ENCODE measurements at places on chromosomes 5 and 9.

- no peak for DNase-seq
Observed at GRCh38 chr9:7921545-7922197, 122.1 kb upstream of the DMAC1 start.

GRCh38 chr9:97924386-97924785 lies 2.1 kb upstream of the TRMO start:
- no peak for DNase-seq

DNA sequence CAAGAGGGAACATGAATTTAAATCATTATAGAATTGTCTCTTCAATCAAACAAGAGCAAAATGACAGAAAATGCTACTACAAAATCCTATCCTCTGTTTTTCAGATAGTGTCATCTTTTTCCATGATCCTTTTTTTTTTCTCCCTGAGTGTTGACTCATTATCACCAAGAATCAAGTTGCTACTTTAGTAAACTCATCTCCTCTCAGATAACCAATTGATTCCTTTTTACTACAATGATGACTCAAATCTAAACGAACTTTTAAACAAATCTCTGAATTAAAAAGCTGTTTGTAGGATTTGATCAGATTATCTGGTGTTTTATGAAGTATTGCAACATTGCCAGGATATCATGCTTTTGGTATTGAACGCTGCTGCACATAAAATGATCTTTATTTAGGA lies 23.9 kb upstream of the IL7R start:
- no peak for DNase-seq

GRCh38 chr5:123776761-123777160 lies 264.8 kb downstream of the CSNK1G3 start:
- no peak for DNase-seq

DNA sequence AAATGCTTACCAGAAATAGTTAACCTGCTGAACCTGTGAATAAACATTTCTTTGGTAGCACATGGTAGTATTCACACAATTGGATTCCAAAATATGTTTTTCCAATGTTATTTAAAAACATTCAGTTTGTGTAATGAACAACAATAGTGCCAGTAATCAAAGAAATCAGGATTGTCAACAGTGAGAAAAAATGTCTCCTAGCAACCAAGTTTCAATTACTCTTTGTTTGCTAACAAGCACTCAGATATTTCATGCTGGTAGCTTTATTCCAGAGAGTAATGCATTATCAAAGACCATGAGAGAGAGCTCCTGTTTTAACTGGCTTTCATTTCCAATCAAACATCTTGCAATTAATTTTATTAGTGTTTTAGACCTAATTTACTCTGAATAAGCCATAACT lies 768.1 kb upstream of the GRAMD2B start:
- DNase-seq = no peak

- DNase-seq = no peak
Observed at GRCh38 chr5:142952229-142952628, 182.1 kb downstream of the ARHGAP26 start.

DNA sequence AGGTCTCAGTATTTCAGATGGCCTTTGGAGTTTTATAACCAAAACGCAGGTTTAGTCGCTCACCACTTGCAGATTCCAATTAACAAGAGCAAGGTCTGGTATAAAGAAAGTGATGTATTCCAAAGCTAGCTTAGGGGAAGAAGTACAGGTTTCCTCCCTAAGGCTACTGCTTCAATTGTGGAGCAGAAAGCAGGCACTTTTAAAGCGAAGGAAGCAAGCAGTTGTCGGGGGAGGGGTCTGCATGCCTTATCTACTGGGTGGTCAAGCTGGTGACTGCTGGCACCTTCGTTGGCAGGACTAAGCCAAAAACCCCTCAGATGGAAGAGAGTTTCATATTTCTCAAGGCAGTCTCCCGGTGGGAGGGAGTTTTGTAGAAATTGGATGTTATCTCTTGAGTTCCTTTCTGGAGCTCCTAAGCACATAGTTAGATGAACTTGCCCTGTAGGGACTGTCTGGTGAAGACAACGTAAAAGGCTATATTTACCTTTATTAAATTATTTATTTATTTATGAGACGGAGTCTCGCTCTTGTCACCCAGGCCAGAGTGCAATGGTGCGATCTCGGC lies 1.6 kb upstream of the TMEM245 start:
- DNase-seq = no peak

DNA sequence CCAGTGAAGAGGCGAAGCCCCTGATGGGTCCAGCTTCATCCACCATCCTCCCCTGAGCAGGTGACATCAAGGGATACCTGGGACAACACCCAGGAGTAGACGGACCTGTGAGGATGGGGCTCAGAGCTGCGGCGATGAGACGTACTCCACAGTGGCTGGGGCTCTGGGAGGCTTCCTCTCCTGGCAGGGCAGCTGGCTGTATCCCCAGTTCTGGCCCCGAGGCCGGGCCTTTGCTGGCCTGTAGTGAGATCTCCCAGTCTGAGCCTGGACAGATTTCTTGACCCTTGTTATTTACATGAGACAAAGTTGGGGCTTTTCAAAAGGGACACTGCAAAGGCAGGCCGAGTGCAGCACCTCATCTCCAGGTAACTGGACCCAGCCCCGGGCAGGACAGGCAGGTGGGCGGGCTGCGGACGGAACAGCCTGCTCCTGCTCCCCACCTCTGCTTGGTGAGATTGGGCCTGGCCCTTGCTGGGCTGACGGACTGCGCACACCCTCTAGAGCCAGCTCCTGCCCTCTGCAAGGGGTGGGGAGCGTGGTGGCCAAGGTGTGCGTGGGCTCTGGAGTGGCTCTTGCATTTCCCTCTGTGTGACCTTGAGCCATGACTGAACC lies 23.1 kb downstream of the IER5L start:
- no peak for DNase-seq

- DNase-seq = no peak
Observed at GRCh38 chr5:159510282-159510681, 180.0 kb upstream of the IL12B start.

GRCh38 chr5:111914966-111915636 lies 158.1 kb upstream of the NREP start:
- DNase-seq = no peak
